Activated CD8-positive, alpha-beta T cell treated with anti-CD3 and anti-CD28 coated beads, Interleukin-2, amount 10 ng/mL, durations not matched to agents 7 days and 5 days (primary cell): ENCODE measurements at places on chromosomes 1 and 21.

- DNase-seq: no peak
These were observed 709.3 kb downstream of the KCNT2 start for GRCh38 chr1:195898924-195899323.

GRCh38 chr1:179910934-179911333, 28.8 kb downstream of the TOR1AIP1 start:
- DNase-seq: no peak

- DNase-seq: no peak
These were observed 3.1 kb downstream of the MCL1 start for GRCh38 chr1:150576367-150576711.

- no peak for DNase-seq
These were observed 62.6 kb upstream of the ATP2B4 start for GRCh38 chr1:203564024-203564423.

- DNase-seq: no peak
These were observed 7.3 kb upstream of the FABP3 start for GRCh38 chr1:31380181-31380580.

DNA sequence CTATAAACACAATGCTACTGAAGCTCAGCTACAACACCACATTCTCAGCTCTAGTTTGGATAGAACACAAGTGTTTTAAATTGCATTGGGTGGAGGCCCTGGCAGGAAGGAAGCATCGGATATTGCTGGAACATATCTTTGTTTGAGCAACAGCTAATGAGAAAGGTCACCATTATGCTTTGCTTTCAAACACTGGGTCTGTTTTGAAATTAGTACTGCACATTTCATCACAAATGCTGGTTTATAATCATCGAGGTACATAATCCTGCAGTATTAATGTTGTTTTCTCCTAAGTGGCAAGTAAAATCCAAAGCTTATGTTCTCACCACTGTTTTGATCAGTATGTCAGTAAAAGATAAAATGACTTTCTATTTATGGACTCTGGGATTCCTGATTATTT, 61.5 kb upstream of the ARHGAP29 start:
- no peak for DNase-seq

DNA sequence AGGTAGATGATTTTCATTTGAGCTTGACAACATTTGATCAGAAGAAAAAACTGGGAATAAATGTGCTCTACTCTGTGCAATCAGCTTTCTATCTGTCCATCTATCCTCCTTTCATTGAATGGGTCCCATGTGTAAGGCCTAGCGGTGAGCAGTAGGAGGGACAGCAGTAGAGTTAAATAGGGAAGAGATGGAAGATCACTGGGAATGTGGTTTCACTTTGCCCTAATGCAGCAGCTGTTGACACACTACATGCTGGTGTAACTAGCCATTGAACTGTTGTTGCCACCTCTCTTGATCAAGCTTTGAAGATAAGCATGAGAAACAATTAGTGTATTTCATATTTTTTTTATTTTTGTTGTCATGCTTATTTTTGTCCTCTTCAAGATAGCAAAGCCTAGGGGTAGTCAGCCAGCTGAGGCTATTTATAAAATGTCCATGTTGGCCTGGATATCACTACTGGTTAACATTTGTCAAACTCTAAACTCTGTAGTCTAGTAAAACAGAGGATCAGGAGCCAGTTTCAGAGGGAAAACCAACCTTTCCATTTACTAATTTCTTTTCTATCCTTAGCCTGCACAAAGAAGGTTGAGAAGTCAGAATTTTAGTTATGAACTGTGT, 41.9 kb downstream of the CACNA1E start:
- no peak for DNase-seq

DNA sequence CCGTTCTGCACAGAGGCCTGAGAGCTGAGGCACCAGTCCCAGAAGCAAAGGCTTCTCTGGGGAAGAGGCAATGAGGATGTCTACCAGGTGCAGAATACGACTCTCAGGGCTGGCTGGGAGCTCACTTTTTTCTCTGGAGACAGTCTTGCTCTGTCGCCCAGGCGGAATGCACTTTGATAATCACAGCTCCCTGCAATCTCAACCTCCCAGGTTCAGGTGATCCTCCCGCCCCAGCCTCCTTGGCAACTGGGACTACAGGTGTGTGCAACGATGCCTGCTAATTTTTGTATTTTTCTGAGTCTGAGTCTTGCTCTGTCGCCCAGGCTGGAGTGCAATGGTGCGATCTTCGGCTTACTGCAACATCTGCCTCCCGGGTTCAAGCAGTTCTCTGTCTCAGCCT, 17.6 kb downstream of the NADK start:
- no peak for DNase-seq

GRCh38 chr1:118535901-118536300, 350.9 kb upstream of the SPAG17 start:
- no peak for DNase-seq

GRCh38 chr1:240946926-240947325, 335.0 kb upstream of the GREM2 start:
- DNase-seq: peak; percentile 22

GRCh38 chr1:233440951-233441401, 113.5 kb downstream of the MAP3K21 start:
- DNase-seq: peak; percentile 22

GRCh38 chr1:206554211-206554610, 46.9 kb downstream of the RASSF5 start:
- DNase-seq: no peak

DNA sequence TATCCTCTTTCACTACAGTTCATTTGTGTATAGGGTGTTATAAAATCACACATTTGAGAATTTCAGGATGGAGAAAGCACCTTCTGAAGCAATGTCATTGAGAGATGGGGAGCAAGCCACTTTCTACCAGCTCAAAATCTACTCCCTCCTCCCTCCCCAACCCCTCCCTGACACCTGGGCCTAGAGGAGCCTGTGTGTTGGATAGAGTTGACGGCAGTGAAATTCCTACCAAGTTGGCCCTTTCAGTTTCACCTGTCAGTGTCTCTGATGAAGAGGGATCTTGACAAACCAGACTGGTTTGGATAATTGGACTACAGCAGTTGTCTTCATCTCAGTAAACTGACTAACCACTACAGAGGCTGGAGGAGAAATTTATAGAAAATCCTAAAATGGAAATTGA, 125.0 kb upstream of the HOOK1 start:
- no peak for DNase-seq

- no peak for DNase-seq
These were observed 295.4 kb upstream of the PBX1 start for GRCh38 chr1:164263540-164263939.

DNA sequence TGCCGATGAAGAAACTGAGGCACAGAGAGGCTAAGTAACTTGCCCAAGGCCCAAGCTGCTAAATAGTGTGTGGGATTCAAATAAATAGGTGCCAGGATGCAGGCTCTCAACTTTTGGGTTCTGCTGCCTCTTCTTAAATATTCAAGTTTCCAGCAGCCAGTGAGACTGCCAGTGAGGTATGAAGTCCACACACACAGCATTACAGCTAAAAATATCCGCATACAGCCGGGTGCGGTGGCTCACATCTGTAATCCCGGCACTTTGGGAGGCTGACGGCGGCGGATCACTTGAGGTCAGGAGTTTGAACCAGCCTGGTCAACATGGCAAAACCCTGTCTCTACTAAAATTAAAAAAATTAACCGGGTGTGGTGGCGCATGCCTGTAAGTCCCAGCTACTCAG, 78.4 kb upstream of the DIRAS3 start:
- no peak for DNase-seq

- DNase-seq: no peak
These were observed 20.9 kb upstream of the TARBP1 start for GRCh38 chr1:234499943-234500245.

DNA sequence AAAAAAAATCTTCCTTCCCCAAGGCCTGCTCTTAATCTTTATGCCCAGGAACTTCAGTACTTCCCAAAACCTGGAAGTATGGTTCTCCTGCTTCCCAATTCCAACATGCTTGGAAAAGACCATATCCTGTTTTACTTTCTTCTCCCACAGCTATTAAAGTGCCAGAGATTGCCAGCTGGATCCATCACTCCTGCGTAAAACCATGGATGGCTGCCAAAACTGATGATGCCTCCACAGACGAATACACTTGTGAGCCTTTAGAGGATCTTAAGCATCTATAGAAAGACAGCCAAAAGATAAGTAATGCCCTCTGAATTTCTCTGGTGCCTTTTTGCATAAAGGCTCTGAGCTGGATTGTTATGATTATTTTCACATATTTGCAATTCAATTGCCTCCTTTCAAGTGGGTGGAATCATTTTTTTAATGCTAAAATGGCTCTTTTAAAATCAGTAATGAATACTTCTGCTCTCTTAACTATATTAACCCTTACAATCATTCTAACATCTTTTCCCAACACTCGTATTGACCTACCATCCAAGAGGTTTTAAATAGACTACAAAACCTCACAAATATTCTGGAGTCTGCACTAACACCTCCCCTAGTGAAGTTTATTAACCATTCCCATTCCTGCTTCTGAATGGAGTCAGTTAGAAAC, 1807.8 kb downstream of the BRINP3 start:
- no peak for DNase-seq

DNA sequence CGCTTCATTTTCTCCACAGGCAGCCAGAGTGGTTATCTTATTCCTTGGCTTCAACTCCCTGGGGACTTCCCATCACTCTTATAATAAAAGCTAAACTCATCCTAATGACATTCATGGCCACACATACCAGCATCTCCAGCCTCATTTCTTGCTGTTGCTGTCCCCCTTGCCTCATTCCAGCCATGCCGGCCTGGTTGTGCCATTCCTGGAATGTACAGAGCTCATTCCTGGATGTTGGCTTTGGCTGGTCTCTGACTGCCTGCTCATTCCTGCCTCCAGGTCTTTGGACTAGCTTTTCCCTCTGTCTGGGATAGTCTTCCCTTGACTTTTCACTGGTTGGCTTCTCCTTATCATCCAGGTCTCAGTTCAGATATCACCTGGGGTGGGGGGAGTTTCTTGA, 2.4 kb upstream of the PEF1 start:
- no peak for DNase-seq

DNA sequence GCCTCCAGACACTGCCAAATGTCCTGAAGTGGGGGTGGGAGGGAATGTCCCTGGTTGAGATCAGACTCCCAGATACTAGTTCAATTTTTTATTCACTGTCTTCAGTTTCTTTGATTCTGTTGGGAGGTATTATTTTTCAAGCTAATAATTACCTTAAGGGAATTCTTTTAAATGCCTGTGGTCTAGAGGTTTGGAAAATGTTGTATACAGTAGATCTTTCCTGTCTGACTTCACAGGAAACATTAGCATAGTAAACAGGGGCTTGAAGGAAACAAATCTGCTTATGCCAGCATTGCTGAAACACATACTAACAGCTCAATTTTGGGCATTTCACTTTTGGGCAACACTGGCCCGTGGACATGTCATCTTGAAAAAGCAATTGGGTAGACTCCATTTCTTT, 84.3 kb upstream of the HP1BP3 start:
- no peak for DNase-seq

GRCh38 chr1:4729090-4729471, 74.7 kb downstream of the AJAP1 start:
- DNase-seq: no peak

GRCh38 chr1:4599521-4599920, 54.9 kb upstream of the AJAP1 start:
- no peak for DNase-seq

- no peak for DNase-seq
These were observed 58.4 kb upstream of the TENT5B start for GRCh38 chr1:27071049-27071416.

GRCh38 chr1:235984041-235984825, 80.7 kb downstream of the NID1 start:
- DNase-seq: no peak

DNA sequence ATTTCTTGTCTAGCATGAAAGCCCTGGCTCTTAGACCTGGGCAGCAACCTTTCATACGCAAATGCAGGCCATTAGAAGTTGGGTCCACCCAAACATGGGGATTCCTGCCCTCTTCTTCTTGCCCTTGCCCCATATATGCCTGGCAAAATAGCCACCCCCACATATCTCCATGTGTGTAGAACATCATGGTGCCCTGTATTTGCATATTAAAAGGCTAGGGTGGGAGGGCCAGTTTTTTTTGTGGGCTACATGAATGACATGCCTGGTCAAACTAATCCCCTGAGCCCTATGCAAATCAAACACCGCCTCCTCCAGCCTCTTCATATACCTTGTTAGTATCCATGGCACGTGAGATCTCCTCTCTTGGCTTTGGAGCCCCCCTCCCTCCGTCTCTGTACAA, 24.7 kb downstream of the MFSD2A start:
- no peak for DNase-seq

DNA sequence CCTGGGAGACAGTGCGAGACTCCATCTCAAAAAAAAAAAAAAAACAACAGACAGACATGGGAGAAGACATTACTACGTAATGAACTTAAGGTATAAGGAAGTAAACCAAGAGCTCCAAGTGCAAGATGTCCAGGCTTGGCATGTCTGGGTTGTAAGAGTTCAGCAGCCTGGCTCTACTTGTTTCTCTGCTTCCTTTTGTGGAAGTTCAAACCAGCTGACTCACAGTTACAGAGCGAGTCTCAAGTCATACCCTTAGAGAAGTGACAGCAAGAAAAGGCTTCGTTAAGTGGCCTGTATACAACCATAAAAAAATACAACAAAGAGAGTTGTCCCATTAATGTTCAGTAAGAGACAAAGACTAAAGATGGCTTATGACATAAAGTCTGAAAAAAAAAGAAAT, 1.3 kb downstream of the RIT1 start:
- DNase-seq: no peak

DNA sequence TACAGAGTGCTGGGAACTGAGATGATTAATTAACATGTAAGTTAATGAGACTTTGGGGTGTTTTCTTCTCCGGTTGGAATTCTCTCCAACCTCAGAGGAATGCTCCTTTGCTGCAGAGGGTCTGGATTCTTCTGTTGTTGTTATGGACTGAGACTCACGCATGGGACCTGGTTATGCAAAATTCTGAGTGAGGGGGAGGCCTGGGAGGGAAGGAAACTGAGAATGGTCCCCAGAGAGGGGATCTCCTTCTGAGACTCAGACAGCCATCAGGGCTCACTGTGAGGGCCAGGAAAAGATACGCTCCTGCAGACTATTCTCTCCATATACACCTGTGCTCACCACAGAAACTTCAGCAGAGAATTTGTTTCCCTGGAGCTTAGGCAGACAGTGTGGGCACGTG, 56.3 kb downstream of the HTR6 start:
- no peak for DNase-seq

DNA sequence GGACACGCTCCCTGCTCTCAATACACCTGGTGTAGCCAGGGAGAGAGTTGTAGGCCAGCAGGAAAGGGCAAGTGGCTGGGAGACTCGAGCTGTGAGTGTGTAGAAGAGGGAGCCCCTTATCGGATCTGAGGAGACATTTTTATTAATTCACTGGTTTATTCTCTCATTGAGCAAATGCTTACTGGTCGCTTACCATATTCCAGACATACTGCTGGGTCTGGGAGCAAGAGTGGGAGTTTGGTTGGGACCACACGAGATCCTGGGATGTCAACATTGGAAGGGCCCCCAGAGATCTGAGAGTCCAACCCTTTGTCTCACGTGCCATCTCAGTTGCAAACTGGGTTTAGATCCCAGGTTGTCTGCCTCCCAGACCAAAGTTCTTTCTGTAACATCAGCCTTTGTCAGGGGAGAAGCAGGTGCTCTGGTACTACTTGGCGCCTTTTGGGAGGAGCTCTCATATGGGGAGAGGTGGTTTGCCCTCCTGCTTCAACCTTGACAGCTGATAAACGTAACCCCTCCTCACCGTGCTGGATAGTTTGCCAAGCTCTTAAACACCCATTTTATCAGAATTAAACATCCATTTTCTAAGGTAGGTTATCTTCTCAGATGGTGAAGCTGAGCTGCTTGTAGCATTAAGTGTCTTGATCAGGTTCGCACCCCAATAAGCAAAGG, 742 bp downstream of the TMEM222 start:
- DNase-seq: peak; percentile 26

GRCh38 chr1:228403231-228403631, 3.4 kb downstream of the TRIM11 start:
- no peak for DNase-seq
